ENCODE measurements at places on chromosomes 16 and 17. TPM values are rescaled to one million over a fixed set of nuclear protein-coding genes. Genes with fewer than 3 reads are reported as not detected.

TEX14 gene
- 0.14 TPM for total RNA-seq

DRC7 gene
- not detected for total RNA-seq

MYCBPAP gene
- 0.52 TPM for total RNA-seq

PRR15L gene
- not detected for total RNA-seq

DNA sequence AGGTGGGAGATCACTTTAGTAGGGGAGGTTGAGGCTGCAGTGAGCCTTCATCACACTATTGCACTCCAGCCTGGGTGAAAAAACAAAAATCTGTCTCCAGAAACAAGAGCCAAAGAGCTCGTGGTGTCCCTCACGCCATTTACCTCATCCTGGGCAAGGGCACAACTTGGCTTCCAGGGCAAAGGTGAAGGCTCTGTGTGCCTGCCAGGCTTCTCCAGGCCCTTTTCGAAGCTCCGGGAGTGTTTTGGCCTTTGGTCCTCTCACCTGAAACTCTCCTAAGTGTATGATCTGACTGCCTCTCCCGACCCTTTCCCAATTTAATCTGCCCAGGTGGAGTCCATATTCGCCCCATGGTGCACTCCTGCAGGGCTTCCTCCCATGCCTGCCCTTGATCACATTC lies 11.6 kb upstream of the CES3 start:
- peaks cover 13% of the 10 kb centered on the region for H3K4me1 ChIP-seq
- H3K27me3 ChIP-seq, result no peaks in the 10 kb centered on the region
- H3K4me3 ChIP-seq, result peak overlapping the region; percentile 77
- H3K27ac ChIP-seq, result peak overlapping the region; percentile 91
- DNase-seq, result no peak

- no peaks in the 10 kb centered on the region for H3K36me3 ChIP-seq
- no peak overlapping the region for H3K4me3 ChIP-seq
- H3K27ac ChIP-seq, result no peak overlapping the region
- H3K27me3 ChIP-seq, result no peaks in the 10 kb centered on the region
- peaks cover 10% of the 10 kb centered on the region for H3K4me1 ChIP-seq
- DNase-seq, result no peak
Measured at GRCh38 chr17:47076171-47076570, 97.1 kb upstream of the RPRML start.

DNA sequence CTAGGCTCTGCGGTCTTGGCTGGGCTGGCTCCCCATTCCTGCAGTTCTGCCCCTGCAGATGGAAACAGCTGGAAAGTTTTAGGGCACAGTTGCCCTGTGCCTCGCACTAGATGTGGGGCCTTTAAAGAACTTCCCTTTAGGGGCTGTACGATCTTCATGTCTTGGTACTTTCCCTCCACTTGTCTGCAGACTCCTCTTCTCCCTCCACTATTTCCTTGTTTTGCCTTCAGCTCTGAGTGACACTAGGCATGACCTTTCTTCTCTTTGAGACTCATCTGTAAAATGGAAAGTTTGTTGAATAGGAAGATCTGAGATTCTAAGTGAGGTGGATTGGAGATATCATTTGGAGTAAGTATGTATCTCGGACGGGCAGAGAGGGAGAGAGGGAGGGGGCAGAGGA lies 6.3 kb upstream of the TAC4 start:
- no peaks in the 10 kb centered on the region for H3K36me3 ChIP-seq
- peaks cover 11% of the 10 kb centered on the region for H3K4me1 ChIP-seq
- H3K4me3 ChIP-seq, result no peak overlapping the region
- H3K27ac ChIP-seq, result no peak overlapping the region
- no peak for DNase-seq
- H3K27me3 ChIP-seq, result no peaks in the 10 kb centered on the region

ITGAX gene
- total RNA-seq, result 1.7 TPM

GRCh38 chr17:62670202-62670821 lies 42.8 kb downstream of the MRC2 start:
- H3K4me1 ChIP-seq, result no peaks in the 10 kb centered on the region
- no peak overlapping the region for H3K27ac ChIP-seq
- H3K4me3 ChIP-seq, result no peak overlapping the region
- peaks cover 2% of the 10 kb centered on the region for H3K27me3 ChIP-seq
- DNase-seq, result peak; percentile 33

GRCh38 chr16:82432261-82432660 lies 194.5 kb upstream of the CDH13 start:
- no peak for DNase-seq
- no peaks in the 10 kb centered on the region for H3K27me3 ChIP-seq
- H3K4me3 ChIP-seq, result no peak overlapping the region
- H3K4me1 ChIP-seq, result no peaks in the 10 kb centered on the region

- no peak for DNase-seq
- H3K4me1 ChIP-seq, result peaks cover 6% of the 10 kb centered on the region
- no peak overlapping the region for H3K27ac ChIP-seq
- H3K27me3 ChIP-seq, result no peaks in the 10 kb centered on the region
- no peak overlapping the region for H3K4me3 ChIP-seq
- peaks cover 16% of the 10 kb centered on the region for H3K36me3 ChIP-seq
Measured at GRCh38 chr17:8231701-8232100, 16.2 kb downstream of the CTC1 start.

- no peaks in the 10 kb centered on the region for H3K27me3 ChIP-seq
- H3K27ac ChIP-seq, result no peak overlapping the region
- no peaks in the 10 kb centered on the region for H3K36me3 ChIP-seq
- no peaks in the 10 kb centered on the region for H3K4me1 ChIP-seq
- DNase-seq, result no peak
Measured at GRCh38 chr17:78210111-78210510, 3.9 kb upstream of the BIRC5 start.

DNA sequence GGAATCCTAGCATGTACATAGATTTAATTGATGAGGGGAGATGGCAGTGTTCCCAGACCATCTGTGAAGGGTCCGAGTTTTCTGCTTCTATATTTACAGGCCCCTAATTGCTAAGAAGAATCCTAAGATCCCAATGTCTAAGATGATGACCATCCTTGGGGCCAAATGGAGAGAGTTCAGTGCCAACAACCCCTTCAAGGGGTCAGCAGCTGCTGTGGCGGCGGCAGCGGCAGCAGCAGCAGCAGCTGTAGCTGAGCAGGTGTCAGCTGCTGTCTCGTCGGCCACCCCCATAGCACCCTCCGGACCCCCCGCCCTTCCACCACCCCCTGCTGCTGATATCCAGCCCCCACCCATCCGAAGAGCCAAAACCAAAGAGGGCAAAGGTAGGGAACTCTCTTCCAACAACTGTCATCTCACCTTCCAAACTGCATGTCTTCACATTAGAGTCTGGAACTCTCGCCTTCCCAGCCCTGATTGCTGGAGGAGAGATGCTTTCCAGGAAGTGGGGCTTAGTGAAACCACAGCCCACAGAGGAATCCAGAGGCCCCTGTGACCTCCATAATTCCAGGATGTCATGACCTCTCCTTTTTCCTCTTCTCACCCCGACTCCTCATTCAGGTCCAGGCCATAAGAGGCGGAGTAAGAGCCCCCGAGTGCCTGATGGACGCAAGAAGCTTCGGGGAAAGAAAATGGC lies 4.7 kb downstream of the CHD3 start:
- H3K4me3 ChIP-seq, result no peak overlapping the region
- no peak overlapping the region for H3K27ac ChIP-seq
- H3K27me3 ChIP-seq, result no peaks in the 10 kb centered on the region
- no peak for DNase-seq

DNA sequence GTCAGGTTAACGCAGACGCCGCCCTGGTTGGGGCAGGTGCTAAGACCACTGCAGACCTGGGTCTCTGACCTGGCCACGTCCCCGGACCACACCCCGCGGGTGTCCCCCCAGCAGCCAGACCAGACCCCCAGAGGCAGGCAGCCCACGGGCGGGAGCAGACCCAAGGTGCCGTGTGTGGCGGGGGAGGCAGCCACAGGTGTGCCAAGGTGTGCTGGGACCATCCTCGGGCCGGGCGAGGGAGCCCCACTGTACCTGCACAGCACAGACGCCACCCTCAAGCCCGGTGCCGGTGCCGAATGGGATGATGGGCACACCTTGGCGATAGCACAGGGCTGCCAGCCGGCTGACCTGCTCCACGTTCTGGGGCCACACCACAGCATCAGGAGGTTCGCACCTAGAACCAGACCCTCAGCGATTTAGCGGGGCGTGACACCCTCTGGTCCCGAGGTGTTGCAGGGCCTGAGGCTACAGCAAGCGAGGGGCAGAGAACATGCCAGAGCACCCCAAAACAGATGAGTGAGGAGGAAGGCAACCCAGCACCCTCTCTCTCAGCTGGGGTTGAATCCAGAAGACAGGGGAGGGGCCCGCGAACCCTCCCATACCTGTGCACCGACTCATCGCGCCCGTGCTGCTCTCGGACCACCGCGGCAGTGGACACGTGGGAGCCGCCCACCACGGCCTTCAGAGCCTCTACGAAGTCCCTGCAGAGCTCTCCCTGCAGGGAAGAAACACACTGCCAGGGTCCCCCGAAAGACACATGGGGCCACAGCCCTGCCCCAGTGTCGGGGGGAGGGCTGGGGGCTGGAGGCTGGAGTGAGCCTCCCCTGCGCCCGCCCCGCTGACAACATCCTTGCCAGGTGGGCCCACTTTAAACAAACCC lies 1.4 kb downstream of the LDHD start:
- H3K27ac ChIP-seq, result peak overlapping the region; percentile 84
- peak overlapping the region; percentile 77 for H3K4me3 ChIP-seq
- H3K27me3 ChIP-seq, result no peaks in the 10 kb centered on the region
- H3K36me3 ChIP-seq, result peaks cover 22% of the 10 kb centered on the region
- H3K4me1 ChIP-seq, result peaks cover 49% of the 10 kb centered on the region
- no peak for DNase-seq

GRCh38 chr17:76714822-76715495 lies 4.2 kb upstream of the MXRA7 start:
- no peak overlapping the region for H3K4me3 ChIP-seq
- DNase-seq, result peak; percentile 78
- peaks cover 72% of the 10 kb centered on the region for H3K36me3 ChIP-seq
- peaks cover 42% of the 10 kb centered on the region for H3K4me1 ChIP-seq
